LoVo (cell line): ENCODE measurements at places on chromosomes 2 and 18.

- no peak for DNase-seq
Observed at GRCh38 chr2:37306024-37306423, 18.6 kb downstream of the PRKD3 start.

- DNase-seq, result no peak
Observed at GRCh38 chr2:199197448-199197847, 260.3 kb downstream of the SATB2 start.

DNA sequence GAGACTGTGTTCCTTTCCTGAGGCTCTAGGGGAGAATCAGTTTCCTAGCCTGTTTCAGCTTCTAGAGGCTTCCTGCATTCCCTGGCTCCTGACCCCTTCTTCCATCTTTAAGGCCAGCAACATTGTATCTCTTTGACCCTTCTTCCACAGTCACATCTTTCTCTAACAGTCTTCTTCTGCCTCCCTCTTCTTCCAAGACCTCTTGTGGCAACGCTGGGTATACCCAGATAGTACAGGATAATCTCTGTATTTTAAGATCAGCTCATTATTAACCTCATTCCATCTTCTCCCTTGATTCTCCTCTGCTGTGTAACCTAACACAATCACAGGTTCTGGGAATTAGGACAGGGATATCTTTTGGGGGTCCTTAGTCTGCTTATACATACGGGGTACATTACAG lies 8.9 kb upstream of the MYL12A start:
- DNase-seq, result no peak

DNA sequence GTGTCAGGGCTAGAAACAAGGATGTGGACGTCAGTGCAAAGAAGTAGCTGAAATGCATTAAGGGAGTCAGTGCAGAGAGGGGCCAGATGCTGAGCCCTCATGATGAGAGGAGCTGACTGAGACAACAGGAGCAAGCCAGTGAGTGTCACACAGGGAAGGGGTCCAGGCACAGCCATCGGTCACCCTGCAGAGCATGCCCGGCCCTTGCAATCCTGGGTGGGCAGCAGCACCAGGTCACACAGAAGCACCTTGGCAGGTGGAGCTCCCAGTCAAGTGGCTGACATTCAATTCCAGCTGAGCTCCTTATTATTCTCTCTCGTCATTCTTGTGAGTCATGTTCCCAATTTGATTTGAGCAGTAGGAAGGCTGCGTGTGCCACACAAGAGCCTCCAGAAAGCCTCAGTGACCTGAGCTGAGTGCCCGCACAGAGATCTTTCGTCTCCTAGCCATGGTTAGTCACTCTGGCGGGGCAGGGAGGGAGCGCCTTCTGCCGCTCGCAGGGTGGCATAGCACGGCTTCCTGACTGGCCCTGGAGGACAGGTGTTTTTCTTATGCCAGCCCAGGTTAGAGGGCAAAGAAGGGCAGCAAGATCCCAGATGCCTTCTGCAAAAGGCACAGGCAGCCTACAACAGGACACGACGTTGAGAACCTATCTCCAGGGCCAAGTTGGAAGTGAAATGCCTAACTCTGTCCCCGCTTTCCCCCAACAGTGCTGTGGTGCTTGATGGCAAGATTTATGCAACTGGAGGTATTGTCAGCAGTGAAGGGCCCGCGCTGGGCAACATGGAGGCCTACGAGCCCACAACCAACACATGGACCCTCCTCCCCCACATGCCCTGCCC lies 220.9 kb downstream of the ATAD2B start:
- DNase-seq, result no peak

GRCh38 chr2:108612153-108612513 lies 77.9 kb downstream of the LIMS1 start:
- no peak for DNase-seq

GRCh38 chr2:163626639-163627109 lies 109.1 kb downstream of the FIGN start:
- no peak for DNase-seq

- no peak for DNase-seq
Observed at GRCh38 chr2:166494140-166494624, at the start of gene SCN7A. Gene SCN7A (minus strand): TSS chr2:166494249. CDS start chr2:166477696, 16,553 bp downstream.

GRCh38 chr2:164127971-164128527 lies 392.2 kb upstream of the FIGN start:
- no peak for DNase-seq

DNA sequence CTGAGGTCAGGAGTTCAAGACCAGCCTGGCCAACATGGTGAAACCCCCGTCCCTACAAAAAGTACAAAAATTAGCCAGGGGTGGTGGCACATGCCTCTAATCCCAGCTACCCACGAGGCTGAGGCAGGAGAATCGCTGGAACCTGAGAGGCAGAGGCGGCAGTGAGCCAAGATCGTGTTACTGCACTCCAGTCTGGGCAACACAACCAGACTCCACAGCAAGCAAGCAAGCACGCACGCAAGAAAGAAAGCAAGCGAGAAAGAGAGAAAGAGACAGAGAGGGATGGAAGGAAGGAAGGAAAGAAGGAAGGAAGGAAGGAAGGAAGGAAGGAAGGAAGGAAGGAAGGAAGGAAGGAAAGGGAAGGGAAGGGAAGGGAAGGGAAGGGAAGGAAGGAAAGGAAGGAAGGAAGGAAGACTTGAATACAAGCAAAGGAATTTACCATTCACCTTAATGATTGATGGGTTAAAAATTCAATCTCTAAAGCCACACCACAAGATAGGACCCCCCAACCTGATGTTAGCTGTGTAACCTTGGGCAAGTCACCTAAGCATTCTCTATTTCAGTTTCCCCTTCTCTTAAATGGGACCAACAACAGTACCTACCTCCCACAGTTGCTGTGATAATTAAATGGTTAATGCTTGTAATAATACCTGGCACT lies 181.7 kb downstream of the ATAD2B start:
- DNase-seq, result no peak

DNA sequence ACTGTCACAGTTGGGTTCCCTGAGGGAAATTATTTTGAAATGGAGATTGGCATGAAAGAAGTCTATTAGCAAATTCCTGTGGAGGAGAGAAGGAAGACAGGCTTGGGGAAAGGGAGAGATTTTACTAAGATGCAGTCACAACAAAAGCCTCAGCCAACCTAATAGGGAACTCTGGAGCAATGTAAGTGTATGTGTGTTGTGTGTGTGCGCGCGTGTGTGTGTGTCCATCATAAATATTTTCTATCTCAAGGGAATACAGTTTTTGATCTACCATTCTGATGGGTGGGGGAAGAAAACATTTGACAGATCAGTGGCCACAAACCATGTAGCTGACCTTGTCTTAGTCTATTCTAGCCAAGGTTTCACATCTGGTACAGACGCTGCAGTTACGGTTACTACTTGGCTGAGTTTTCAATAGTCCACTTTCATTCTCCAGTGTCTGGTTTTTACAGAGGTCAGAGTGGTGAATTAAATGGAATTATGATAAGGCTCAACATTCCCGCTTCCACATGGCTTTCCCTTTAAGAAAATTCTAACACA lies 72.6 kb downstream of the MREG start:
- no peak for DNase-seq

DNA sequence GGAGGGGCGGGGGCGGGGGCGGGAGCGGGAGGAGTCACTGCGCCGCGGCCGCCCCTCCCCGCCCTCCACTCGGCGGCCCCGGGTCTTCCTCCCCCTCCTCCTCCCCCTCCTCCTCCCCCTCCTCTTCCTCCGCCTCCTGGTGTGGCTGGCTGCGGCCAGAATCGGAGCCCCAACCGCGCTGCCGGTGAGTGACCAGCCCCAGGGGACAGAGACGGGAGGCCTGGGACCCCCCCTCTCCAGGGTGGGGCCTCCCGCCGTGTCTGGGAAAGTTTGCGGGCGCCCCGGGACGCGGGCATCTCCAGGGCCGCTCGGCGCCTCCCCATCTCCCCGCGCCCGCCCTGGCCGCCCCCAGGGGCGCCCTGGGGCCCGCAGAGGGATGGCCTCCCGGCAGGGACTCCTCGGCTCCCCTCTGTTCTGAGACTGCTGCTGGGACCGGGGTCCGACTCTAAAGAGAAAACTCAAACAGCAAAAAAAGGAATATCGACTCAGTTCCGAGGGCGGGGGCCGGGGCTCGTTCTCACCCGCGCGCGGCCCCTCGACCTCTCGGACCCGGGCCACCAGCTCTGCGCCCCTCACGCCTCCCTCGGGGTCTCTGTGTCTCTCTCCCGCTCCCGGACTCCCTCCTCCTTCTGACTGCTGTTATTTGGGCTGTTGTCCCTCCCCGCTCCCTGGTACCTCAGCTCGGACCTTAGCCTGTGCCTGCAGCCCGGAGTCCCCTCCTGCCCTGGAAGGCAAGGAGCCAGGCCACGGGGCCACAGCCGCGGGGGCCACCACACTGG lies at the start of gene STON1:
Gene STON1, plus strand, starts transcription at position 122 of the 779 bp plus-strand sequence. CDS start 50,480 bp downstream, outside the sequence.
- peak; percentile 38 for DNase-seq

GRCh38 chr2:24915796-24916195 lies 4.2 kb downstream of the ADCY3 start:
- DNase-seq, result no peak

DNA sequence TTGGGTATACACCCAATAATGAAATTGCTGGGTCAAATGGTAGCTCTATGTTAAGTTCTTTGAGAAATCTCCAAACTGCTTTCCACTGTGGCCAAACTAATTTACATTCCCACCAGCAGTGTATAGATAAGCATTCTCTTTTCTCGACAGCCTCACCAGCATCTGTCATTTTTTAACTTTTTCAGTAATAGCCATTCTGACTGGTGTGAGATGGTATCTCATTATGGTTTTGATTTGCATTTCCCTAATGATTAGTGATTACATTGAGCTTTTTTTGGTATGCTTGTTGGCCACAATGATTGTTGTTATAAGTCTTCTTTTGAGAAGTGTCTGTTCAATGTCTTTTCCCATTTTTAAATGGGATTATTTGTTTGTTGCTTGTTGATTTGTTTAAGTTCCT lies 50.4 kb upstream of the EPAS1 start:
- DNase-seq, result no peak

GRCh38 chr2:191025135-191025534 lies 11.2 kb upstream of the STAT1 start:
- no peak for DNase-seq

GRCh38 chr18:10950876-10951630 lies 198.3 kb downstream of the PIEZO2 start:
- DNase-seq, result no peak

- DNase-seq, result no peak
Observed at GRCh38 chr2:234691968-234692955, 195.4 kb upstream of the ARL4C start.

DNA sequence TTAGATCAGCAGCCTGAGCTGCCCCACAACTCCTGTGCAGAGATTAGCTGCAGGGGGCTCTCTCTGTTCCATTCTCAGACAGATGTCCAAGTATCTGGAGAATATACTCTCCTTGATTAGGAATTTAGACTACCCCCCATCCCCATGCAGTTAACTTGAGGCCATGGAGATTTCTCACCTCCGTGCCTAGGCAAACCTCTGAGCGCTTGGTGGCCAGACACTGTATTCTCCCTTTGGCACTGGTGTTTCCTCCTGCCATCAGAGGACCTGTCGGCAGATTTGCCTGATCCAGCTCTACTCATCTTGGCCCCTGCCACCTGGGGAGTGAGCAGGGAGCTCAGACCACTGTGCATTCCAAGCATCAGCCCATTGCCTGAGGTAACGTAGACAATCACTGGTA lies 48.3 kb downstream of the ZNF804A start:
- no peak for DNase-seq

DNA sequence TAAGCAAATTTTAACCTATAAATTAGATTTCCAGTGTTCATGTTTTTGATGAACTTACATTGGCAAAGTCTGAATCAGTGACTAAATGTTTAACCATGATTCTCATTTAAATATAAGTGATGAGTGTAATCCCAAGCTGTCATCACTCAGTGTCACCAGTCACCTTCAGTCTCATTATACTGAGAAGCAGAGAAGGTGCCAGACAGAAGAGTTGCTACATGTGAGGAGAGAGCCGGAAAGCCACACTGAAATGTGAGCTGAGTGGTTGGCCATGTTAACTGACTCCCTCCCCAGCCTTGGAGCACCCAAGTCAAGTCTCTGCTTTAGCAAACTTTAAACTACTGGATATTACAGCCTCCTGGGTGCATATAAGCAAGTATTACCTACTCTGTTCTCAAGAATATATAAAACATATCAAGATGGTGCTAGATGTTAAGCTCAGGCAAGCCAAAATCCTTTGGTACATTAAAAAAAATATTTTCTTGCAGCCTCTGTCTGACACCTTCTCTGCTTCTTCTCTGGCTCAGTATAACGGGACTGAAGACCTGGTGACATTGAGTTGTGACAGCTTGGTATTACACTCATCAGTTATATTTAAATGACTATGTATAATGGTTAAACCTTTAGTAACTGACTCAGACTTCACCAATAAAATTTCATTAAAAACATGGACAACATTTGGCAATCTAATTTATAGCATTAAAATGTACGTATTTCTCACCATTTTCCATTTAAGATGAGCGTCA lies 75.8 kb upstream of the MAP3K20 start:
- no peak for DNase-seq

- no peak for DNase-seq
Observed at GRCh38 chr2:213678437-213679218, 394.4 kb downstream of the SPAG16 start.

DNA sequence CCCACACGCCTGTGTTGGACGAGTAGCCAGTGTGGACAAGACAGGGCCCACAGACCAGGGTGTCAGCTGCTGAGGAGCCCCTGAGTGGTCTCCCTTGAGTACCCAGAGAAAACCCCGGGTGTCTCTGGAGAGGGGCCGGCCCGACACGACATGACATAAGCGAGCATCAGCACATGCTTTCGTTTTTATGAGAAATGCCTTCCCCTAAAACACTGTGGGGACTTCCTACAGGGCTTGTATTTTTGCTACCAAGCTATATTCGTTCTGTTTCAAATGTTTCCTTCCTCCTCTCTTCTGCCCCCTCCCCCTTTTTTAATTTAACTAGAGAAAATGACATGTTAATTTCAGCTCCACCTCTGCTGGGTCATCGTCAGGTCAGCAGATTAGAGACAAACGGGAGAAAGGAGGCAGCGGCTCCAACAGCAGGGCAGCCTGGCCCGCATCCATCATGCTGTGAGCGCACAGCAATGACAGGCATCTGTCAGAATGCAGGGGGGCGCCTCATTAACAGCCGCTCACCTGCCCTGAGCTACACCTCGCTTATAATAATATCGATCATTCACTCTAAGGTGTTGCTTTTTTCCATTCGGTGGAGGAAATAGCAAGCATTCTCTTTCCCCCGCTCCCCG lies 286.2 kb downstream of the ZNF516 start:
- no peak for DNase-seq

- no peak for DNase-seq
Observed at GRCh38 chr2:120596191-120596811, 139.4 kb upstream of the GLI2 start.

GRCh38 chr2:29064746-29065067 lies 9.6 kb downstream of the PCARE start:
- no peak for DNase-seq
